Psoas muscle (tissue), 8 donors: ENCODE measurements at places on chromosomes 1 and 21. TPM values are rescaled to one million over a fixed set of nuclear protein-coding genes. Genes with fewer than 3 reads are reported as not detected.

- no peak for DNase-seq
- H3K27me3 ChIP-seq = no peaks in the 10 kb centered on the region
- H3K4me3 ChIP-seq = no peak overlapping the region
- peaks cover 15% of the 10 kb centered on the region for H3K4me1 ChIP-seq
- H3K36me3 ChIP-seq = no peaks in the 10 kb centered on the region
These were observed 19.3 kb downstream of the DOP1B start for GRCh38 chr21:36175771-36176565.

DNA sequence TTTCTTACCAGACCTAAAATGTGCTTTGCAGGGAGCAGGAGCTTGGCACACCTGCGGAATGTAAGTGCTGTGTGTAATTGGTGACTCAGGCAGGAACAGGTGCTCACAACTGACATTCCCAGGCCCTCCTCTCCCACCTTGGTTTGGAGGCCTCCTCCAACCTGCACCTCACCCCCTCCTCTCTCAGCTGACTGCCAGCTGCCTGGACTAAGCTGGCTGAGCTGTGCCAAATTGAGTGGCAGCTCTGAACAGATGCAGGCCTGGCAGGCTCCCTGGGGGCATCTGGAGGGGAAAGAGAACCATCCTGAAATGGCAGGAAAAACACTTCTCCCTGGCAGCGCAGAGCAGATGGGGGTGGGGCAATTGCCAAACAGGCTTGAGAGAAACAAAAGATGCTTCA lies 91.7 kb upstream of the PGBD5 start:
- peak; percentile 17 for DNase-seq
- H3K27ac ChIP-seq = no peak overlapping the region
- no peak overlapping the region for H3K4me3 ChIP-seq
- H3K4me1 ChIP-seq = no peaks in the 10 kb centered on the region
- no peaks in the 10 kb centered on the region for H3K36me3 ChIP-seq

GRCh38 chr1:24349891-24350290 lies 30.7 kb downstream of the GRHL3 start:
- H3K4me1 ChIP-seq = no peaks in the 10 kb centered on the region
- no peak overlapping the region for H3K27ac ChIP-seq
- H3K4me3 ChIP-seq = no peak overlapping the region

DNA sequence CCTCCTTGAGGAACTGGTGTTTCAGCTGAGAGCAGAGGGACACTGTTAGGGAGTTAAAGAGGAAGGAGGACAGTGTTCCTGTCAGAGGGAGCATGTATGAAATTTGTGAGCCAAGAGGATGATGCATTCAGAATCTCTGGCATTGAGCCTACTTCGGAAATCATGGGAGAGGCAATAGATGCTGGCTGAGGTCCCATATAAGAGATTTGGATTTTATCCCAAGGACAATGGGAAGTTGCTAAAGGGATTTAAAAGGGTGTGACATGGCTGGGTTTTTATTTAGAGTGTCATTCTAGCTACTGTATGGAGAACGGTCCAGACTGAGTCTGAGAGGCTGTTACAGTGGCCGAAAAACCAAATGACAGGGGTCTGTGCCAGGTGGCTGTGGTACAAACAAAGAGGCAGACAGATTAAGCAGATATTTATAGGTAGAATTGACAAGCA lies 403.2 kb upstream of the B3GALT2 start:
- H3K27ac ChIP-seq = no peak overlapping the region
- no peaks in the 10 kb centered on the region for H3K36me3 ChIP-seq
- H3K4me1 ChIP-seq = no peaks in the 10 kb centered on the region

Gene RNF223
- not detected for total RNA-seq

Gene TMEM51
- 1.3 TPM for total RNA-seq
